SJSA1 (cell line): ENCODE measurements at places on chromosomes 1 and 21. TPM values are rescaled to one million over a fixed set of nuclear protein-coding genes. Genes with fewer than 3 reads are reported as not detected.

Gene TRIM45
- total RNA-seq: 1.6 and 2.3 TPM in 2 replicates

Gene S100A10
- 90.2 and 151 TPM in 2 replicates for total RNA-seq

Gene MAP1LC3C
- total RNA-seq: not detected in 2 replicates

GRCh38 chr21:46054451-46054881 is 43.4 kb upstream of the COL6A2 start:
- peak; percentile 52 for DNase-seq

DNA sequence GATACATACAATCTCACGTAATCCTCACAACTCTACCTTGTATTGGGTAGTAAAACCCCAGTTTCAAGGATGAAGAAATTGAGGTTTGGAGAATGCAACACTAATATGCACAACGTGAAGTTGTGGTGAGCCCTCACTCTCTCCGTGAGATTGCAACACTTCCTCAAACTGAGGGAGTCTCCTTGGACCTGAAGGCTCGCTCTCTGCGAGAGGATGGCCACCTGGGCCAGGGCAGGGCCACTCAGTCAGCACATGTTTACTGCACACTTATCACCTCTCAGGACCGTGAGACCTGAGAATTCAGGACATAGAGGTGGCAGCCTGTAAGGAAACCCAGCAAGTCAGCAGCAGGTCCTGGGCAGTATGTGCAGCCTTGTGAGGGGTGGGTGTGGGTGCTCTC is 8.7 kb downstream of the SH3BP5L start:
- DNase-seq: no peak

GRCh38 chr1:101262630-101263348 is 26.0 kb downstream of the S1PR1 start:
- DNase-seq: no peak

GRCh38 chr1:80779275-80779674 is 1021.5 kb upstream of the ADGRL2 start:
- no peak for DNase-seq

DNA sequence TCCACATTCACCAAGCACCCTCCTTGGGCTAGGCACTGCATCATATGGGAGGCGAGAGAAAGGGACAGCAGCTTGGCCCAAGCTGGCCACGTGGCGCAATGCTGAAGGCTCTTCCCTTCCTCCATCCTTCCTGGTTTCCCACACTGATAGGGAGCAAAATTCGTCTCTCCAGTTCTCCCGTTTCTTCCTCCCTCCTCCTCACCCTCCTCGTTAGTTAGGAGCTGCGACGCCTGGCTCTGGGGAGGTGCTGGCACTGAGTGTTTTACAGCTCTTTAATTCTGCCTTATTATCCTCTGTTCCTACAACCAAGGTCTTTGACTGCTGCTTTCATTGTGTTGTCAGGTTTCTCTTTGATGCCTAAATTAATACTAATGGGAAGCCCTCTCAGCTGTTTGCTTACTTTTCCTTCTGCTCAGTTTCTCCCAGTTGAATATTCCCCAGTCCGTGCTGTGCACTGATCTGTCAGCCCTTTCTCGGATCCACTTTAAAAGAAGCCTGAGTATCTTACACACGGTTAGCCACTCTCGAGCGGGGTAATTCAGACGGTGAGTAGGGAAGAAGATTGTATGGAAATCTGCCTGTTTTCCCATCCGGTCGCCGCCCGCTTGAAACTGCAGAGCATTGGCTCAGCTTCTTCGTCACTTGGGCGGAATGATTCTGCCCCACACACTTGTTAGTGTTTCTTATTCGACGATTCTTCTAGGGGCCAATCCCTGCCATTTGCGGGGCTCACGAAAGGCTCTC is 56.2 kb upstream of the SMYD2 start:
- DNase-seq: no peak

DNA sequence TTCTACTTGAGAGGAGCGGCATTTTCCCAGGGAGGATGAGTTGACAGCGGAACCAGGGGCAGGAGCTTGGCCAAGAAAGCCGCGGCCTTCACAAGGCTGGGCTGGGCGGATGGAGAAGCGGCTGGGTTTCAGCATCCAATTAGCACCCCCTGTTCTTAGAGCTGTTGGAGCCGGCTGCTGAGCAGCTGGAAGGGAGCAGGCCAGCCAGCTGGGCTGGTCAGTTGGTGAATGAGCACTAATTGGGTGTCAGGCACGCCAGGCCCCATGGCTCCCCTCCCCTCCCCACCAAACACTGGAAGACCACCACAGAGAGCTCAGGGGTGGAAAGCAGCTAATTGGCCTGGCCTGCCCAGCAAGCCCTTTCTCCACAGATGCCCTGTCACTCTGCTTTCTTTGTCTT is 245.6 kb downstream of the RRAGC start:
- DNase-seq: no peak

DNA sequence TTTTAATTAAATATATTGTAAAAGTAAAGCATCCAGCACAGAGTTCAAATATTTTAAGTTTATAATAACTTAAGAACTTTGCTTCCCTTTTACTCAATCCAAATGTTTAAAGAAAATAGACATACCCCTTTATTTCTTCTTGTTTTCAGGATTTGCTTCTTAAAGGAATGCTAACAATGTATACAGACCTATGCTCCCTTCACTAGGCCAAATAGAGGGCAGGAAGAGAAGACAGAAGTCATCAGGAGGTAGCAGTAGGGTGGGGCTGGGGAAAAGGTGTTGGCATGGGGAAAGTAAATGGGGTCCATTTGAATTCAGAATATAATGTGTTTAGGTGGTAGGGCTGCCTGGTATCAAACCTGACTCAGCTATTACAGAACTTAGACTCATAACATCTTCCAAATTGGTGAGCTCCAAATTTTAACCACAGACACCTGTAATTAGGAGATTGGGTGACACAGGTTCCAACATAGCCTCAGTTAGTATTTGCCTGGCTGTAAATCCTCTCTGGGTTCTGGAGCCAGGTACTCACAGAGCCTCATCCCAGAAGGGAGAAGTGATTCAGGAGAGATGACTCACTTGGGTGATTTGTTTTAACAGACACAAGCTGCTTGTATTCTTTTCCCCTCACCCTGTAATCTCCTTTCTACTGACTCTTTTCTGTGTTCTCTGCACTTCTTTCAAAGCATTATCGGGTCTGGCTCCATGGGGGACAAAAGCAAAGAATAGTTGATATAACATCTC is 60.1 kb upstream of the DUSP10 start:
- no peak for DNase-seq

GRCh38 chr1:152667648-152668047 is 4.5 kb downstream of the LCE2D start:
- no peak for DNase-seq
